CD4-positive, CD25-positive, alpha-beta regulatory T cell (primary cell): ENCODE measurements at places on chromosomes 2 and 18. TPM values are rescaled to one million over a fixed set of nuclear protein-coding genes. Genes with fewer than 3 reads are reported as not detected.

GRCh38 chr2:194550702-194551101, 1106.3 kb upstream of the SLC39A10 start:
- DNase-seq: no peak

- no peak for DNase-seq
These were observed 93.2 kb downstream of the KLF7 start for GRCh38 chr2:207072571-207072970.

DNA sequence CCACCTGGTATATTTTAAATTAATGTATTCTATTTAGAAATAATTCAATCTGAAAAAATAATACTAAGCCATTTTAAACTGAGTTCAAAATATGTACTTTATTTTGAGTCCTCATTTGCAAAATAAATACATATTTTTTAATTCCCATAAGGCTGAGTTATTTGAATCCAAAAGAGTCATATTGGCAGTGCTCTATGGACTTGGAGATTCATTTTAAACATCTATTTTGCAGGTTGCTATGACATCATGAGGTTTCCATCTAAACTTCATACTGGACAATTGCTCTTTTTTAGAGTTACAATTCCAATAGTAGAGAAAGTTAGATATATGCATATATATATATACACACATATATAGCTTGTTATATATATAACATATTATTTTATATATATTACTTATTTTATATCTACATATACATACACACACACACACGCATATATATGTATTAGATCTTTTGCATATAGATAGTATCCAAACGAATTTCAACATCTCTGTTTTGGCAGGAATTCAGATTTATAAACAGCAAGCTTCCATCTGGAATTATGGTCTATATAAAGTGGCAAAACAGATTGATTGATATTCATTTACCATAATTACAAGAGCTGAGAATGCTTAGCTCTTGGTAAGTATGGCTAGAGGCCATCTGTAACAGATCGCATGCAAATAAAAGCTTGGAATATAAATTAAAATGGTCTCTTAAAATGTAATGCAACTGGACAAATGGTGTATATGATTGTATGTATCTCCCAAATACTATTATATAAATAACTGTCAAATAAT, 34.9 kb downstream of the NOL4 start:
- no peak for DNase-seq

DNA sequence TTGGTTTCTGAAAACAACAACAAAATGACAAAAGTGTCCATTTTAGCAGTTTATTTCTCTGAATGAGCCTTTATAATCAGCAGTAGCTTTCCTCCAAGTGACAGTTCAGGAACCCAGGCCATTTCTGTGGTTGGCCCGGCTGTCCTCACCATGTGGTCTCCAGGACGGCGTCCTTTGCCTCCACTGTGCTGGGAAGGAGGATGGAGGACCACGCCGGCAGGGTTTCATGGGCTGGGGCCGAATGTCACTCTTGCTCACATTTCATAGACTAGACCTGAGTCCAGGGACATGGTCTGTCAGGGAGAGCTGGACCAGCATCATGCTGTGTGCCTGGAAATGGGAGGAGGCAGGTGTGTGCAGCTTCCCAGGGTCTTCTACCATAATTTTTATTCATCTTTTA, 50.9 kb downstream of the ARHGEF4 start:
- no peak for DNase-seq

DNA sequence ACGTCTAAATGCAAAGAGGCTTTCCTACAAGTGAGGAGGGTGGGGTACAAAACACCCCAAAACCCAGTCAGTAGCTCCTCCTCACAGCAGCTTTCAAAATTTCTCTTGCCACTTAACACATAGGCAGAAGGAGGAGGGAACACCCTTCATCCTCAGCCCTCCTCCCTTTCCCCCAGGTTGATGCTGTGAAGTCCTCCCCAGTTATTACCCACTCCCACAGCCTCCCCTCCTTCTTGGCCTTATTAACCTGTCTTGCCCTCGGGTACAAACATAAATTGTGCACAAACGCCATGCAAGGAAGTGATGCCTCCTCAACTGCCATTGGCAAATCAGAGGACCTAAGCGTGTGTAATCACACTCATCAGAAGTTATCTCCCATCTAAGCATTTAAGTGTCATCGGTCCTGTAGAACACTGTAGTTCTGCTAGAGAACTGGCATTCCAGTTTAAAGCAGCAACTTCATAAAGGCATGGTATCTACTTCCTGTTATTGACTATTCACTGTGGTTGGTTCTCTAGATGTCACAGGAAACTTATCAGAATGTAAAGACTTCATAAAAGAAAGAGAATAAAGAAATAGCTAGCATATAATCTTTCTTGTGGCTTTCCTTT, at the start of gene DSC1:
Gene DSC1 (minus strand): TSS at position 32 of the 611 bp plus-strand sequence. CDS start 262 bp downstream, outside the sequence.
- DNase-seq: no peak

GRCh38 chr2:36477746-36478145, 120.2 kb downstream of the FEZ2 start:
- DNase-seq: no peak

DNA sequence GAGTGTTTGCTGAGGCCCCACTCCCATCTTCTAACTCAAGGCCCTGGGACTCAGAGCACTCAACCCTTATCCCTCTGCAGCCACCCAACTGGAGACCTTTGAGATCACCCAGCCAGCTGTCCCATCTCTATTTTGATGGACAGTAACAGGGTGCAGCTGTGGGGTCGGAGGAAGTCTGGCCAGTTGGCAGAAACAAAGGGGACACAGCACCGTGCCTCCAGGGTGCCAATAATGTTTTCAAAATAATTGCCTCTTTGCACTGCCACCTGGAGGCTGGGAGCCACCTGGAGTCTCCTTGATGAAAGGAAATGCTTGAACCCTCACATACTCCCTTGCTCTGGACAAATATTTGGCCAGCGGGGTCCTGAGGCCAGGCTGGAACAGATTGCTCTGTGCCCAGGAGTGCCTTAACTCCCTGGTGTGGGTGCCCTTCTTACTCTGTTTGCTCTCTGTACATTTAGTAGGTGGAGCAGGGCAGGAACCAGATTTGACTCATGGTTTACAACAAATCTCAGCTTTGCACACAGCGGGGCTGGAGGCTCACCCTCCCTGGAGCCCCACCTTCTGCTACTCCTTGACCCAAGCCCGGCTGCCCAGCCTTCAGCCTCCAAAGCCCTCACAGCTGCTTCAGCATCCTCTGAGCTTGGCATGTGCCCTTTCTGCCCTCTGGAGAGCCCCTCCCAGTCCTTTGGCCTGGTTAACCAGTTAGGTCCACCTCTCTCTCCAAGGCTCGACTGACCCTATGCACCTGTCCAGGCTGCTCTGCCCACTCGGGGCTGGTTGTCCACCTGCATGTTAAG, 17.2 kb downstream of the MAL start:
- DNase-seq: no peak

DNA sequence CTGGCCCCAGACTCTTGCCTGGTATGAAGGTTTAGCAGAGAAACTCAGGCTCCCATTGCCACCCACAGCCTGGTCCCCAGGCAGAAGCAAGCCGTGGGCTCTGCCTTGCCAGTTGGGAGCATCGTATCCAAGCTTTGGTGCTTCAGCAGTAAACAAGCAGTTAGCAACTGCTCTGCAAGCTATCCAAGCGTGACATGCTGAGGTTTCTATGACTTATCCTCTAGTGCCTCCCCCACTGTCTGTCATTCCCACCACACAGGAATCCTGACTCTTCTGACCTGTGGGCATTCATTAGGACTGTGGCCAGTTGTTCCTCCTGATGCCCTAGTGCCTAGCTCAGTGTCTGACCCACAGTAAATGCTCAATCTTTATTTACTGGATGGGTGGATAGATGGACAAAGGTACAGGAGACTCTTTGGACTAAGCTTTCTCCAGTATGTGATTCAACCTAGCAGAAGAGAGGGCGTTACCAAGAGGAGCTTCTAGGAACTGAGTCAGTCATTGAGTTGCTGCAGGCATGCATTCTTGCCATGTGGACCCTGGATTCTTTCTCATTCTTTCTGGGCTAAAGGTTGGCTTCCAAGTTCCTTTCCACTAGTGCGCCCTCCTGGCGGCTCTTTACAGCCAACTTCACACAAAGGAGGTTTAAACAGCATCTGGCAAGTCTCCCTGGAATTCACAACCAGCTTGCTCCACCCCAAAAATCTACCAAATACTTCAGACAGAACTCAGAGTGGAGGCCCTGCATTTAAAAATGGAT, 40.6 kb upstream of the MRPL19 start:
- no peak for DNase-seq

DNA sequence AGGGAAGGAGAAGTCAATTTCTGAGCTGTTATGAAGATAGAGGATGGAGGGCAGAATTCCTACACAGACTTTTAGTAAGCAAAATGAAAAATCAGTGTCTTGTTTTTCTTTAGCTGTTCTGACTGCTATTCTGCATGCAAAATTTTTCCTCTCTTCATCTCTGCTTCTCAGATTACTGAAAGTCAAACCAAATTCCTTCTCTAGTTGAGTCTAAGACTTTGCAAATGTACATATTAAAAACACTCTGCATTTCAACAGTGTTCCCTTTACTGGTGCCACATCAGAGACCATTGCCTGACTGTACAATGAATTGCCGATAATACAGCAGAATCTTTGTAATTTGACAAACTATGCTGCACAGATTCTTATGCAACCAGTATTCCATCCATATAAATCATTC, 198.8 kb downstream of the EXOC6B start:
- DNase-seq: no peak

DNA sequence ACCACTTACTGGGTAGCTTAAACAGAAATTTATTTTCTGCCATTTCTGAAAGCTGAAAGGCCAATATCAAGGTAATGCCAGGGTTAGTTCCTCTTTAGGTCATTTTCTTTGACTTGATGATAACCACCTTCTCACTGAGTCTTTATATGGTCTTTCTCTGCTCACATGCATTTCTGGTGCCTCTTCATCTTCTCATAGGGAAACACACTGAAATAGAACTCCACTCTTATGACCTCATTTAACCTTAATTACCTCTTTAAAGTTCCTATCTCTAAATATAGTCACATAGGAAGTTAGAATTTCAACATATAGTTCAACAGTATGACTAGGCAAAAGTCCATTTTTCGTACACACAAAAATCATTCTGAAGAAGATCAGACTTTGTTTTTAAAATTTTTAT, 616.8 kb upstream of the VRK2 start:
- DNase-seq: no peak

- no peak for DNase-seq
These were observed 101.5 kb downstream of the MAP2 start for GRCh38 chr2:209525331-209525730.

GRCh38 chr2:162520959-162521358, 177.0 kb downstream of the GCA start:
- no peak for DNase-seq

DNA sequence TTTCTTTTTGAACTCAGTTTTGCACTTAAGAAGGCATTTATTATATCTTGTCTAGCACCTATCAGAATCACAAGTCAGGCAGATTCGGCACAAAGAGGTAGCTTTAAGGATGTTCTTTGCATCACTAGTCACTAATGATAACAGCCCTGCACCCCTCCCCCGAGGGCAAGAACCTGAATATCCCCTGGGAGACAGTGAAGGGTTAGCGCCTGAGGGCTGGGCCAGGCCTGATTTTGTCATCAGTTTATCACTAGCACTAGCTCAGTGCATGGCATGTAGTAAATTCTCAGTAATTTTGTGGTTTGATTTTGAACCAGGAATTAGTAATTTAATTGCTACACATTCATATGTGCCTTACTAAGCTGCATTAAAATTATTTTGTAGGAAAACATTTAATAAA, 23.9 kb upstream of the HS6ST1 start:
- DNase-seq: no peak

GRCh38 chr18:52394602-52395001, 54.6 kb downstream of the DCC start:
- no peak for DNase-seq

DNA sequence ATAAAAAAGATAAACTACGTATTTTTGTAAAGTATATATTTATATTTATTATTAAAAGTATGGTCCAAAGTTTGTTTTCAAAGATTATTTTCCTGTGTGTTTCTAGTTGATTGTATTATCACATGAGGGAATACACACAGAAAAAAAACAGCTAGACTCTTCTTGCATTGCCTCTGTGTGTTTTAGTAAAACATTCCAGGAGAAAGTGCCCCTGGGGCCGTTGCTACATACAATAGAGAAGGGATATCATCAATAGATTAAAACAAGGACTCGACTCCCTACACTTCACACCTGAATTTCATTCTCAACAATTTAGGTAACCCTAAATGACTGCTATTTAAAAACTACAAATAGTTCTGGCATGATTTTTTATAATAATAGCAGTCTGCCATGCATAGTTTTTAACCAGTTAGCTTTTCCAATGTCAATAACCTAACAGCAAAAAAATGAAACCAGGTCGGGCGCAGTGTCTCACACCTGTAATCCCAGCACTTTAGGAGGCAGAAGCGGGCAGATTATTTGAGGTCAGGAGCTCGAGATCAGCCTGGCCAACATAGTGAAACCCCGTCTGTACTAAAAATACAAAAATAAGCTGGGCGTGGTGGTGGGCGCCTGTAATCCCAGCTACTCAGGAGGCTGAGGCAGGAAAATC, 171.3 kb downstream of the DNAH6 start:
- DNase-seq: no peak

DNA sequence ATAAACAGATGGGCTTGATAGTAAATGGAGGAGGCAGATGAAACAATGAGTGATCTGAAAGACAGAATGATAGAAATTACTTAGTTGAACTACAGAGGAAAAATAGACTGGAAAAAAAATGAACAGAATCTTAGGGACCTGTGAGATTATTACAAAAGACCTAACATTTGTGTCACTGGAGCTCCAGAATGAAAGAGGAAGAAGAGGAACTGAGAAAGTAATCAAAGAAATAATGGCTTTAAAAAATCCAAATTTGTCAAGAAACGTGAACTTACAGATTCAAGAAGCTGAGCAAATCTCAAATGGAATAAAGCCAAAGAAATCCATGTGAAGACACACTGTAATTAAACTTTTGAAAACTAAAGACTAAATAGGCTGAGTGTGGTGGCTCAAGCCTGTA, 28.3 kb downstream of the EVA1A start:
- no peak for DNase-seq

DNA sequence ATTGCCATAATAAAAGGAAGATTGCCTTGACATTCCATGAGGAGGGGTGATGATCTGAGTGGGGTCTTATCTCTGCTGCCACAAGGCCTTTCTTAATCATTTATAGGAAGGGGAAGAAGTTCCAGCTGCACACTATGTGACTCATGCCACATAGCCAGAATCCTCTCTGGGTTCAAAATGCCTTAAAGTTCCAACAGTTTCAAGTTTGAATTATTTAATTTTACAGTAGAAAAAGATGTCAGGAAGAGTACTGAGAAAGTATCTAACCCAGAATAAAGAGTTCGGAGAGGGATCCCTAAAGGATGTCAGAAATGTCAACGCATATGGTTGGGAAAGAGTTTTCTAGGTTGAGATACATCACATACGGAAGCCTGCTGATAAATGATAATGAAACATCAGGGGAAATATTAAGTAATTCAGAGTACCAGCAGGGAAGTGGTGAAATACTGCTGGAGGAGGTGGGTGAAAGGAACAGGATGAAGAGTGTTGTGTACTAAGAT, 999.9 kb downstream of the TSN start:
- no peak for DNase-seq

The MDH1B gene
- not detected for polyA plus RNA-seq

The UPP2 gene
- not detected for polyA plus RNA-seq

The NXPH2 gene
- not detected for polyA plus RNA-seq

The SMC6 gene
- polyA plus RNA-seq: 22.8 TPM

The GYPC gene
- polyA plus RNA-seq: 194 TPM

The DPP10 gene
- polyA plus RNA-seq: not detected

The TM4SF20 gene
- not detected for polyA plus RNA-seq

The DPYSL5 gene
- polyA plus RNA-seq: not detected
